ENCODE measurements at places on chromosomes 2 and 18. TPM values are rescaled to one million over a fixed set of nuclear protein-coding genes. Genes with fewer than 3 reads are reported as not detected.

Gene ERFE
- not detected for total RNA-seq

Gene RAPGEF4
- 6.5 TPM for total RNA-seq

- no peaks in the 10 kb centered on the region for H3K36me3 ChIP-seq
- H3K27ac ChIP-seq: no peak overlapping the region
- peaks cover 9% of the 10 kb centered on the region for H3K4me1 ChIP-seq
- no peak overlapping the region for H3K4me3 ChIP-seq
Observed at GRCh38 chr2:131394147-131394931, 30.4 kb upstream of the RAB6D start.

GRCh38 chr2:81650048-81650971 lies 1345.8 kb upstream of the LRRTM1 start:
- H3K36me3 ChIP-seq: no peaks in the 10 kb centered on the region
- H3K4me1 ChIP-seq: no peaks in the 10 kb centered on the region
- no peak for DNase-seq
- H3K27me3 ChIP-seq: no peaks in the 10 kb centered on the region
- H3K4me3 ChIP-seq: no peak overlapping the region
- no peak overlapping the region for H3K27ac ChIP-seq

GRCh38 chr2:180077295-180077906 lies 70.3 kb upstream of the CWC22 start:
- H3K27me3 ChIP-seq: no peaks in the 10 kb centered on the region
- no peaks in the 10 kb centered on the region for H3K36me3 ChIP-seq
- DNase-seq: no peak
- no peaks in the 10 kb centered on the region for H3K4me1 ChIP-seq
- no peak overlapping the region for H3K27ac ChIP-seq

All from esophagus muscularis mucosa (tissue), 4 donors.